ENCODE measurements at places on chromosomes 4 and X.

DNA sequence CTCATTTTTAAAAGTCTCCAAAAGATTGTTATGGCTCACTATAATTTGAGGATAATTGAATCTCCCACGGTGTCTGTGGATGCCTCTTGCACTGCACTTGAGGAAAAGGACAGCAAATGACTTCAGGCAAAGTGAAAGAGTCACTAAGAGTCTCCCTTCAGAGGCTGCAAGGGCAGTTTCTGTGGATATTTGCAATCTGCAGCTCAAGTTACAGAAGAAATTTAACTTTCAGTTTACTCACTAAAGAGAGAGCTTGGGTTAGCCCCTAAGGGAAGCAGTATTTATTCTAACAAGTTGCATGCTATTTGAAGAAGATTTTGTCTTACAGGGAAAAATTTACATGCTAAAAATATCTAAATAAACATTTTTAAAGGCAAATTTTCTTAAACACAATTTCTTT, 912.0 kb upstream of the TENM3 start:
- no peak for DNase-seq

GRCh38 chr4:101954351-101954750, 163.8 kb downstream of the BANK1 start:
- DNase-seq = no peak

DNA sequence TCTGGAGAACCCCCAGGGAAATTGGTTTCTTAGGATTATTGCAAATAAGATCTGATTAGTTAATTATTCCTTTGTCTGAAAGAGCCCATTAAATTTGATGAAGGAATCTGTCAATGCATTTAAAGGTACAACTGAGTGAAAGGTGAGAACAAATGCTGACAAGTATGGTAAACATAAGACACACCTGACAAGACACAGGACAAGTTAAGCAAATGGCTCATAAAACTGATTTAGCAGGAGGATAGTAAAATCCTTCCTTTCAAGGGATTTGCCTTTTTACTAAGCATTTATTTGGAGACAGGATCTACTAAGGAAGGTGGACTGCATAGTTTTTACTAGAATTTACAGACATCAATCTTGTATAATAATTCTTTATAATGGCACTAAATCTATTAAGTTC, 553.9 kb downstream of the SPRY1 start:
- DNase-seq = no peak

- DNase-seq = no peak
Measured at GRCh38 chr4:147754037-147754445, 22.2 kb downstream of the ARHGAP10 start.

GRCh38 chrX:56069299-56069931, 162.7 kb upstream of the KLF8 start:
- no peak for DNase-seq

DNA sequence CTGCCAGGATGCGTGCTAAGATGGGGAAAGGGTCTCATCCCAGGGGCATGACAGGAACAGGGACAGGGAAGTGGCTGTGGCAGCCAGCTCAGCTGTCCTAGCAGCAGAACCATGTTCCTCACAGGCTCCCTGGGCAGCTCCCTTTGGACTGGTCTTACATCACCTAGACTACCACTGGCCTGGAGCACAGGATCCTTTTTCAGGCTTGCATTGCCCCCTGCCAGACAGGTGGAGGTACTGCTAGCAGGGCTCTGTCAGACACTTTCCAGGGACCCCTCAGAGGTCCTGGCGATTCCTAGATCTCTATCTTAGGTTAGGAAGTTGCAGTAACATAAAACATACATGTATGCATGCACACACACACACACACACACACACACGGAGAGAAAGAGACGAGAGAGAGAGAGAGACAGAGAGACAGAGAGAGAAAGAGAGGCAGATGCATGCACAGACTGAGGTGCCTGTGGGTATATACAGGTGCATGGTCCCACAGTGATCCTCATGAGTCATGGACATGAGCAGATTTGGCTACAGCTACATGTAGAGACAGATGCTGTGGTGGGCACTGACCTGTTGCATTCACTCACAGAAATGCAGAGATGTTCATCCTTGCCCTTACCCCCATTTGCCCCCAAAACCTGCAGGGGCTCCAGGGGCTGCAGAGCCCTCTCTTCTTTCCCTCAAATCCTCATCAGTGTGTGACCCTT, 63.6 kb downstream of the STARD8 start:
- DNase-seq = peak; percentile 16

DNA sequence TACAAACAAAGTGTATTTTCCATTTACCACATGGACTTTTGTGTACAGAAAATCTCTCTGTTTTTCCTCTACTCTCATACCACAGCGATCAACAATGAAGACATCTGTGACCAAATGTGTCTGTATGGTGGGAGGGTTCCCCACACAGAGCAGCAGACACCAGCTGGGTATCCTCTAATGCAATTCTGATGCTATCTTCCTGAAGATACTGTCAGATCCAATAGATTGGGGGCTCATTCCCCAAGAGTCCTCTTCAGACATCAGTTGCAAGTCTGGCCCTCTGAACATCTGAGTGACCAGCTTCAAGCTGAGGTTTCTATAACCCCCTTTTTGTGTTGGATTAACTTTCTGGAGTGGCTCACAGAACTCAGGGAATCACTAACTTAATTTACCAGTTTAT, 659.4 kb downstream of the CCSER1 start:
- no peak for DNase-seq

- no peak for DNase-seq
Measured at GRCh38 chr4:146998157-146998556, 52.5 kb upstream of the TTC29 start.

DNA sequence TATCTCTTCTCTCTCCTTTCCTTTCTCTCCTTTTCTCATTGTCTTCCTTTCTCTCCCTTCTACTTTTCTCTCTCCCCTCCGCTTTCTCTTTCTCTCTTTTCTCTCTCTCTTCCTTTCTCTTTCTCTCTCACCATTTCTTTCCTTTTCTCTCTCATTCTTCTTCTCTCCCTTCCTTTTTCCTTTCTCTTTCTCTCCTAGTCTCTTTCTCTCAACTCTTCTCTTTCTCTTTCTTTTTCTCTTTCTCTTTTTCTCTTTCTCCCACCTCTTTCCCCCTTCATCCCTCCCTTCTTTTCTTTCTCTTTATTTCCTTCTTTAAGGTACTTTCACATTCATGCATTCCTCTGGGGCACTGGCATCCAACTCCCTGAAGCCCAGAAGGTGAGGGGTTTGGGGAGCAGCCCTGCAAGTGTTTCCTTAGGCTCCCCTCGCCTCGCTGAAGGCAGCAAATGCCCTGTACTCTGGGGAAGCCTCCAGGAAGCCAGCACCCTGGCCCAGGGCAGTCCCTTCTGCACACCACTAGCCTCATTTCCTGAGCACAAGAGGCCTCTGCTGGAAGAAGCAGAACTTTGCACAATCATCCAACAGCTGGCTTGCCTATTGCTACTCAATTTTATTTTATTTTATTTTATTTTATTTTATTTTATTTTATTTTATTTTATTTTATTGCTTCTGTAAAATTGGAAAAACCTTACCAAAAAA, 124.2 kb downstream of the NFKB1 start:
- DNase-seq = peak; percentile 45

DNA sequence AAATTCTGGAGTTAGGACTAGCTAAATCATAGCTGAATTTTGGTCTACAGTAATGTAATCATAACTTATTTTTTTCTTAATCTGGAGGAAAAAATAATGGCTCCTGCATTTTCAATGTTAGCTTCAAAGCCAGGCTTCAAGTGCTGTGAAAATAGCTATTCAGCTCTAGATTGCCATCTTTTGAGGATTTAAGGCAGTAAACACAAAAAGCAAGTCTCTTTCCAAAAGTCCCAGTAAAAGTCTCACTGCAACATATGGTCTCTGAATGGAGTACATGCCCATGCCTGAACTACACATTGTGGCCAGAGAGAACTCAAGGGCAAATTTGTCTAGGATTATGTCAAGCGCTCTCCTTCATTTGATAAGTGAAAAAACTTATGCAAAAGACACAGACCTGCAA, 720.9 kb downstream of the FSTL5 start:
- no peak for DNase-seq

DNA sequence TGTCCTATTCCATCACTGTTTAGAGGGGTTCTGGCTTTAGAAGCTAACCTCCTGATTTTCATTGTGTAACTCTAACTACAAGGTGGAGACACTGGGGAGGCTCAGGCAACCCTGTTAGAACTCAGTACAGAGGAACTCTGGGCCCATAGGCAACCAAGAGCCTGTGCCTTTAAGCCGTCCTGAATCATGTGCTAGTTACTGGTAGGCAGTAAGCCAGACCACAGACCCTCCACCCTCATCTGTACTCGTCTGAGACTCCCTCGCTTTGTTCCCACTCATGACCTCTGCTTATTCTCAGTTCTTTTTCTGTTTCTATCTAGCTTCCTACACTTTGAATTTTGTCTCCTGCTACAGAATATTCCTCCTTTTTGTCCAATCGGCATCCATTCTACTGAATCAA, 31.4 kb downstream of the TBC1D1 start:
- DNase-seq = no peak

DNA sequence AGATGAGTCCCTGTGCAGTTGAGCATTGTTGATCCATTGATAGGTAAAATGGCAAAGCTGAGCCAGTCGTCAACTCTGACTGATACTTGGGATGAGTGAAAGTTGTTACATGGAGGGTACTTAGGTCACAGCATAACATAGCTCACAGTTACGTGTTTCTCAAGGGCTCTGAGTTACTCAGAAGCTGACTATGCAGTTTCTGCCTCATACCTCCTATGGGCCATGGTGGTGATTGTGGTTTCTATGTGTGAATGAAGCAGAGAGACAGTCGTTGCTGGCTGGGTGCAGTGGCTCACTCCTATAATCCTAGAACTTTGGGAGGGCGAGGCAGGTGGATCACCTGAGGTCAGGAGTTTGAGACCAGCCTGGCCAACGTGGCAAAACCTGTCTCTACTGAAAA, 30.8 kb downstream of the FRMPD3 start:
- no peak for DNase-seq

DNA sequence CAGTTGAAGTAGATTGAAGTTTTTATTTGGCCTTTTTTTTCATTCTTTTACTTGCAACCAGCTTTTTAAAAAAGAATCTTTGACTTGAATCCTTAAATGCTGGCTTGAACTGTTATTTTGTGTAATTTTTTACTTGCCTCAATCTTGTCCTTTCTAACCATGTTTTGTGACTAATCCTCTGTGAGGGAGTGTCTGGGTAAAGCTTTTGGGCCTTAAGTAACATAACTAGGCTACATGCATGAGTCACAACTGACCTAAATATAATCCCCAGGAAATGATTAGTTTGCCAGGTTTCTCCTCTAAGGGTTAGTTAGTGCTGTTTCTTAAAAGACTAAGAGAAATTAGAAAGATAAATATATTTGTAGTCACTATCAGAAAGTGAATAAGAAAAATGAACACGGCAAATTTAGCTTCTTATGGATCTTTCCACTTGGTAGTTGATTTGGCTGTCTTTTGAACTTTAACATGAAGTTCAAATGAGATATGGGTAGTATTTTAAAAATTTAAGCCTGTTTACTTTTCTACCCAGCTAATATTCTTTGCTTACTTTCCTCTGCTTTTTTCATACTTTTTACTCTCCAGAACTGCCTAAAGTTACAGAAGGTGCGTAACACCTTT, 13.0 kb downstream of the EXOC1 start:
- peak; percentile 65 for DNase-seq

GRCh38 chrX:152913346-152913745, 15.5 kb downstream of the ZNF185 start:
- no peak for DNase-seq

- DNase-seq = no peak
Measured at GRCh38 chrX:47648376-47648775, 2.0 kb downstream of the ELK1 start.

Measured in A673 (cell line).